Renal cortex interstitium (tissue), 15 donors: ENCODE measurements at places on chromosomes 2 and 18. TPM values are rescaled to one million over a fixed set of nuclear protein-coding genes. Genes with fewer than 3 reads are reported as not detected.

DNA sequence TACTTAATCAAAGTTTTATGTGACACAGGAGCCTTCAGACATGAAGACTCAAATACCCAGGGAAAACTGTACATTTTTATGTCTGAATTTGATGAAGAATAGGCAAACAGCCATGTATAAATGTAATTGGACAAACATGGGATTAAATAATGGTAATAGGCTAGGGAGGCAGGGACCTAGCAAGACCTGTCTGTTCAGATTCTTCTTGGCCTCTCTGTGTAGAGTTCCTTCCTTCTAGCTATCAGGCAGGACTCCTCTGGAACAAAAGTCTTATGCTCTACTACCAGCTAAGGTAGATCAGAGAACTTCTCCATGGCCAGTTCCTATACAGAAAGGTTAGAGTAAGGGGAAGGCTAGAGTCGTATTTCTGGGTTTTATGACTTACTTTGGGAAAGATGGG, 9.5 kb upstream of the PARD3B start:
- DNase-seq = no peak

The HRH4 gene
- 0.17 TPM for polyA plus RNA-seq

- DNase-seq = no peak
Observed at GRCh38 chr2:174678395-174678794, 80.8 kb upstream of the WIPF1 start.

DNA sequence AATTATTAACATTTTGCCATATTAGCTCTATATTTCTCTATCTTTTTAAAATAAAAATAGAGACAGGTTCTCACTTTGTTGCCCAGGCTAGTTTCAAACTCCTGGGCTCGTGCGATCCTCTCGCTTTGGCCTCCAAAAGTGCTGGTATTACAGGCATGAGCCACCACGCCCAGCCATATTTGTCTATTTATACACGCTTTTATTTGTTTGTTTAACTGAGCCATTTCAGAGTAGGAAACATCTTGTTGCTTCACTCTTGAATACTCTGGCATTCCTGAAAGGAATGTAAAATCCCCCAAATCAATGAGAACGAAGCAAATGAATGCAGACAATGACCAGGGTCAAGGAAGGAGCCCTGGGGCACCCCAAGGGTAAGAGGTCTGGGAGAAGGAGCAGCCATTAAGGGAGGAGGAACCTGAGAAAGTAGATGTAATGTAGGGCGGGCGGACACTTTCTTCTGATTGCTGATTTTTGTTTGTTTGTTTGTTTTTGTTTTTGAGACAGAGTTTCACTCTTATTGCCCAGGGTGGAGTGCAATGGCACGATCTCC, 31.7 kb upstream of the RAB1A start:
- DNase-seq = no peak

- DNase-seq = no peak
Observed at GRCh38 chr2:59066787-59067399, 825.8 kb upstream of the FANCL start.

The SLC38A11 gene
- 21.5 TPM for polyA plus RNA-seq

- DNase-seq = no peak
Observed at GRCh38 chr2:224670203-224670602, 46.0 kb downstream of the CCDC195 start.
